Activated CD4-positive, alpha-beta T cell treated with anti-CD3 and anti-CD28 coated beads, Interleukin-2, amount 10 ng/mL, durations not matched to agents 24 days and 14 days (primary cell): ENCODE measurements at places on chromosomes 4 and X. TPM values are rescaled to one million over a fixed set of nuclear protein-coding genes. Genes with fewer than 3 reads are reported as not detected.

Gene C4orf36
- total RNA-seq = not detected in 2 replicates

Gene MANBA
- total RNA-seq = 8.2 and 9.4 TPM in 2 replicates

Gene SLC9B2
- 37.6 and 39.7 TPM in 2 replicates for total RNA-seq

Gene NEXMIF
- total RNA-seq = 0.47 and 0.54 TPM in 2 replicates

Gene TCP11X2
- total RNA-seq = not detected in 2 replicates

GRCh38 chr4:162985131-162985530 is 181.6 kb downstream of the NAF1 start:
- DNase-seq = no peak

DNA sequence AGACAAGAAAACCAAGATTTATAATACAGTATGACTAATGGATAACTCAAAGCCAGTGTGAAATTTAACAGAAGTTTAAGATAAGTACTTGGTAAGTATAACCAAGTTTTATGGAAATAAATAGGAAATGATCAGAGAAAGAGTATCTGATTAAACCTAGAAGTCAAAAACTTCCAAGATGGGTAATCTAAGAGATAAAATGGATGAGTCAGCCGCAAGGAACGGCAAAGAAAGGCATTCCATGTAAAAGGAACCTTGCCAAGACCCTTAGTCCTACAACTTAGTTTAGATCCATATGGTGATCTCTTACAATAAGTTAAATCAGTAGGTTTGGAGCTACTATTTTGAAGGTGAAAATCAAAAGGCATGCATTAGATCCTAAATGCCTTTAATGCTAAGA is 34.8 kb downstream of the LIN54 start:
- peak; percentile 13 for DNase-seq

- DNase-seq = peak; percentile 64
Measured at GRCh38 chrX:39688576-39689375, 409.0 kb downstream of the BCOR start.

GRCh38 chrX:10554612-10555270 is 65.6 kb downstream of the MID1 start:
- DNase-seq = no peak

GRCh38 chr4:156803056-156803455 is 168.5 kb downstream of the PDGFC start:
- no peak for DNase-seq
